Activated T-helper 1 cell treated with anti-CD3 and anti-CD28 coated beads, Interleukin-2, amount 50 U/mL, for 16 hours (primary cell): ENCODE measurements at places on chromosomes 6 and 20.

- no peak for DNase-seq
These were observed 483.1 kb upstream of the JAG1 start for GRCh38 chr20:11156922-11157321.

DNA sequence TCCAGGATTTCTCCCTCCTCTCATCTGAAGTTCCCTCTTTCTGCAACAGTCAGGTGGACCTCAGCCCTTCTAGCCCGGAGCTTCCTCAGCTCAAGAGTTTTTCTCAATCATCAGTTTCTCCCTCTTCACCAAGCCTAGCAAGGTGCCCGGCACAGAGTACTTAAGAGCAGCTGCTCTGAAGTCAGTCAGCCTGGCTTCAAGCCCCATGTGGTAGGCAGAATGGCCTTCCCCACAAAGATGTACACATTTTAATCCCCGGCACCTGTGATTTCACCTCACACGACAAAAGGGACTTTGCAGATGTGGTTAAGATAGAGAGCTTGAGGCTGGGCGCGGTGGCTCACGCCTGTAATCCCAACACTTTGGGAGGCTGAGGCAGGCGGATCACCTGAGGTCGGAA, 15.1 kb upstream of the RBPJL start:
- DNase-seq, result no peak

GRCh38 chr6:144544266-144544830, 259.2 kb downstream of the UTRN start:
- DNase-seq, result no peak

GRCh38 chr6:71326611-71327010, 38.0 kb downstream of the OGFRL1 start:
- DNase-seq, result no peak

DNA sequence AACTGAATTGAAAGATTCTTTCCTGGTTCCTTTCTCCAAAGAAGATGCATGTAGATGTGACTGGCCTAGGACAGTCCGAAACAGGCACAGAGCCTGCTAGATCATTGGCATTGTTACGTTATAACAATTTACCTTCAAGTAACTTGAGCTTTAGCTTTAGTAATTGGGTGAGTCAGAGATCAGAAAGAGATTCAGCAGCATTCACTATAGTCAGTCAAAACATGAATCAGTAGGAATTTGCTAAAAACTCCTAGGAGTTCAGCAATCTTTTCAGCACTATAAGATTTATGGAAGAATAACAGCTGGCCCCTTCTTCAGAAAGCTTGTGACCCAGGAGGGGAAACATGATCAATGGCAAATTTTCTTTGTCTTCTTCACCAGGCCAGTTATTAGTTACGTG, 281.7 kb upstream of the PRDM1 start:
- no peak for DNase-seq

GRCh38 chr20:57895161-57895855, 185.5 kb upstream of the PMEPA1 start:
- DNase-seq, result no peak

- no peak for DNase-seq
These were observed 18.7 kb downstream of the BTN3A1 start for GRCh38 chr6:26420688-26421171.

DNA sequence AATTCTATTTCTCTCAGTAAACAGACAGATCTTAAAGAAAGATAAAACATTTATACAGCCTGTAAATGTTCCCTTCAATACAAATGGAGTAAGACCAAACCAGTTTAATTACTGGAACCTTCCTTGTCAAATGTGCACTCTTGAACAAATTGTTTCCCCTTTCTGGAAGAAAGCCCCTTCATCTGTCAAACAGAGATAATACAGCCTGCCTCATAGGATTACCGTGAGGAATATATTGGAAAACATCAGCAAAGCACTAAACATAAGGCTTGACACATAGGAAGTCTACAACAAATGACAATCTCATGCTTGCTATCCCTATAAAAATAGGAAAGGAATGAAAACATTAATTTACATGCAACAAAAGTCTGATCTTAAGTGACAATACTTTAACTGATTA, 173.8 kb downstream of the PTPRK start:
- no peak for DNase-seq

DNA sequence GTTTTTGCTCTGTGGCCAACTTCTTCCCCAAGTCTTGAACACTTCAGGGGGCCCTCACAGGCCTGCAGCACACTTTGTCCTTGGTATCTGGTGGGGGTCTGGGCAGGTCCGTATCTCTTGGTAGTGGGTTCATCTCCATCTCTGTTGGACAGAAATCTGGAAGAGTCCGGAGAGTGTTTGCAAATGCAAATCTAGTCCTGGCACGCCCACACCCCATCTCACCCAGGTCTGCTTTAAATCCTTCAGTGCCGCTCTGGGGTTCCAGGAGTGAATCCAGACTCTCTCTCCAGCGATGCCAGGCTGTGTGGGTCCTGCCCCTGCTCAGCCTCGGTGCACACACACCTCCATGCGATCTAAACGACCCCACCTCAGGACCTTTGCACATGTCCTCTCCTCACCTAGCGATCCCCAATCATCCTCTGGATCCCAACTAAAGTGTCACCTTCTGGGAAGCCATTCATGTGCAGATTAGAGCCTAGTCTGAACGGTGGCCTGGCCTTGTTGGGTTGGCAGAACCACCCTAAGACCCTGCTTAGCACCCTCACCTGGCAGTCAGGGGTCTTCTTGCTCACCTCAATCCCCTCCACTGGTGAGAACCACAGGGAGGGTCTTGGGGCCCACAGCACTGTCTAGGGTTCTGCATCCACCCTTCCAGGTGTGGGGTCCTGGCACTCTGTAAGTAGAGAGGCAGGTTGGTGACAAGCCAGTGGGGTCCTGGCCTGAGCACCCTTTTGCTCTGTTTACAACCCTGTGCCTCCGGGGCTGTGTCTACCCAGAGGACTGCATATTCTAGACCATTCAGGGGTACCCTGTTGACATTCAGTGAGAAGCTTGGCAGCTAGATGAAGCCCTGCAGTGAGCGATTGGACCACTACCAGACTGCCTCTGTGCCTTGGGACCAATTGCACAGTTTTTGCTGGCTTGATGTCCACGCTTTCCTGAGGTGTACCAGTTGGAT, 100.8 kb downstream of the SYCP2 start:
- DNase-seq, result no peak
